ENCODE measurements at places on chromosomes 6 and 20. TPM values are rescaled to one million over a fixed set of nuclear protein-coding genes. Genes with fewer than 3 reads are reported as not detected.

GRCh38 chr6:169427856-169428255 is 174.2 kb upstream of the THBS2 start:
- no peak overlapping the region for H3K27ac ChIP-seq
- no peak overlapping the region for H3K4me3 ChIP-seq
- no peak for DNase-seq
- no peaks in the 10 kb centered on the region for H3K36me3 ChIP-seq

DNA sequence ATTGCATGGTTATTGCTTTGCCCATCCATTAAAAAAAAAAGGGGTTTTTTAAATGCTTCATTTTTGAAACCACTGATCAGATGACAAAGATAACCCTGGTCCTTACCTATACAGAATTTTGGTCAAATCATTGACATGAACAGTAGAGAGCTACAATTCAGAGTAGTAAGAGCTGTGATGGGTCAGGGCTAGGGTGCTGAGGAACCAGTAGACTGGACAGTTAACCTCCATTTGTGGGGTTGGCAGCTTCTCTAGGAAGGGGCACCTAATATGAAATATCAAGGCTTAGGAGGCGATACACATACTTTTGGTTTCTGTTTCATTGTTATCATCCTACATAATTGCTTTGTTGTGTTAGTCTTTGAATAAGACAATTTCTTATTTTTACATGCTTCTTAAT is 55.1 kb downstream of the ORC3 start:
- H3K4me1 ChIP-seq = peaks cover 25% of the 10 kb centered on the region
- H3K36me3 ChIP-seq = peaks cover 7% of the 10 kb centered on the region
- peak overlapping the region; percentile 59 for H3K4me3 ChIP-seq

DNA sequence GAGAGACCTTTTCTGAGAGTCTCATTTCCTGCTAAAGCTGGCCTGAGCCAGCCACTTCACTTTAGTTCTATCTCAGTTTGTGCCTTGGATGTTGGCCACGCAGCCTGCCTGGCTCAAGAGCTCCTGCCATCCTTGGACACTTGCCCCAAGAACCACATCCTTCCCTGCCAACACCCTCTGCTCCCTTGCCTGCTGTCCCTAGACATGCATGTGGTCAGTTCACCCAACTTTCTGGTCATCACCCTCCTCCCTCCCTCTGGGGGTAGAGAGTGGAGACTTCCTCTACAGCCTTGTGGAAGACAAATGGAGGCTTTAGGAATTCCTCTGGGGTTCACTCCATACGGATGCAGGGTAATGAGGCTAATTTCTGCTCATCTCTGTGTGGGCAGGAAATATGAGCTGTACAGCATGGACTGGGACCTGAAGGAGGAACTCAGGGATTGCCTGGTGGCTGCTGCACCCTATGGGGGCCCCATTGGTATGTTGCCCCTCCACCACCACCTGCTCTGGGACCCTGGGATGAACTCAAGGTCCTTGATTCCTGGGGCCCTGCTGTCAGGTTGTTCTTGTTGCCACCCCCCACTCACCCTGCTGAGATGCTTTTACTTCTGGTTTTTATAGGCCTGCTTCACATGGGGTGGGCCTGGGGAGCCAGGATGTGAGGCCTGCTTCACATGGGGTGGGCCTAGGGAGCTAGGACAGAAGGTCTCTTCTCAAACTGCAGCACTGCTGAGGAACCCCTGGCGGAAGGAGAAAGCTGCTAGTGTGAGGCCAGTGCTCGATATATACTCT is 13.8 kb upstream of the PTPRA start:
- H3K36me3 ChIP-seq = peaks cover 8% of the 10 kb centered on the region
- no peak for DNase-seq
- H3K4me1 ChIP-seq = no peaks in the 10 kb centered on the region

DNA sequence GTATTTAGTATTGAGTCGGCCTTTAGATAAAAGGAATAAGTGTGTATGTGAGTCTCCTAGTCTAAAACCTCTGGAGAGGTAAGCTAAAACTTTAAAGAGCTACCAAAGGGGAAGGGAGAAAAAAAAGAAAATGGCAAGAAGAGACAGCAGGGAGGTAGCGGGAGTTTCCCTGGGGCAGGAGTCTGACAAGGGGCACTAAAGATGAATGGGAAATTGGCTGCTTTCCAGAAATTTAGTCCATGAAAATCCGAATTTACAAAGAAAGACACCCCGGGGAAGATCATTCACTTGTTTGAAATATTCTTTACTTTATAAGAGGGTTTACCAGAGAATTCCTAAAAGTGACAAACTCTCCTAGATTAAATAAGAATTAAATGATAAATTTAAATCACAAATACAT is 19.3 kb downstream of the RMND1 start:
- no peak for DNase-seq
- H3K36me3 ChIP-seq = peaks cover 20% of the 10 kb centered on the region
- peaks cover 7% of the 10 kb centered on the region for H3K4me1 ChIP-seq
- H3K27ac ChIP-seq = no peak overlapping the region
- H3K4me3 ChIP-seq = no peak overlapping the region

PIGT gene
- 89.8 TPM for total RNA-seq
